ENCODE measurements at places on chromosomes 11 and 22.

DNA sequence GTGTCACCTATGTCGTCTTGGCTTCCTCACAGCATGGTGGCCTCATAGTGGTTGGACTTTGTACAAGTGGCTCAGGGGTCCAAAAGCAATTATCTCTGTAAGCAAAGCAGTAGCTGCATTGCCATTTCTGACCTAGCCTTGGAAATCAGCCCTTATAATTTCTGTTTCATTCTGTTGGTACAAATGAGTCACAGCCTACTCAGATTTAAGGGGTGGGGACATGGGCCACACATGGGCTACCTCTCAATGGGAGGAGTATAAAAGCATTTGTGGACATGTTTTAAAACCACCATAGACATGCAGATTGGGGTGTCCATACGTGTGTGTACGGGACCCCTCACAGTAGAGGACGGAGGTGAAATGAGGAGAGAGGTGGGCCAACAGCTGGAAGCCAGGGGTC lies 41.6 kb downstream of the CHRDL2 start:
- DNase-seq, result no peak

DNA sequence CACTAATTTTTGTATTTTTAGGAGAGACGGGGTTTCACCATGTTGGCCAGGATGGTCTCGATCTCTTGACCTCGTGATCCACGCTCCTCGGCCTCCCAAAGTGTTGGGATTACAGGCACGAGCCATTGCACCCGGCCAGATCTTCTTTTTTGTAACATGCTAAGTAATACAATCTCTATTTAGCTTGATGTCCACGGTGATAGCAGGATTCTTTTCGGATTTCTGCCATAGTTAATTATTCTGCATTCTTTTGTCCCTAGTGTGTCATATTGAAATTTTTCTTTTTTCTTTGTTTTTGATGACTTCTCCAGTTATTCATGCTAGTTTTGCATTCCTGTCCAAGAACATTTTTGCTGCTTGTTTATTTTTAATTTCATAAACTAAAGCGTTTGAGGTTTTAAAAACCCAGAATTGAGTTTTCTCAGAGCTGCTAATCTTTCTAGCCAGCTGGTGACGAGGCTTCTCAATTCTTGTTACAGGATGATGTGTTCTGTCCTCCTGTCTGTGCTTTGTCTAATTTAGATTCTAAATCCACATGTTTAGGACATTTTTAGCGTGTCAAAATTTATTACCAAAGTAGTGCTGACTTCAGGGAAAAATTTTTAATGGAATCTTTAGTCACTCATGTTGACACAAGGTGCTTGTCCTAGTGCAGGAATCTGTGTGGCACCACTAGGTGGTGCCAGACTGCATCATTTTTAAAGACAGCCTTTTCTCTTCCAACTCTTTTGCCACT lies 21.8 kb downstream of the NF2 start:
- DNase-seq, result no peak

GRCh38 chr11:85826116-85826855 lies 15.3 kb upstream of the SYTL2 start:
- DNase-seq, result no peak

- no peak for DNase-seq
Measured at GRCh38 chr11:61007383-61007955, 36.0 kb downstream of the CD6 start.

DNA sequence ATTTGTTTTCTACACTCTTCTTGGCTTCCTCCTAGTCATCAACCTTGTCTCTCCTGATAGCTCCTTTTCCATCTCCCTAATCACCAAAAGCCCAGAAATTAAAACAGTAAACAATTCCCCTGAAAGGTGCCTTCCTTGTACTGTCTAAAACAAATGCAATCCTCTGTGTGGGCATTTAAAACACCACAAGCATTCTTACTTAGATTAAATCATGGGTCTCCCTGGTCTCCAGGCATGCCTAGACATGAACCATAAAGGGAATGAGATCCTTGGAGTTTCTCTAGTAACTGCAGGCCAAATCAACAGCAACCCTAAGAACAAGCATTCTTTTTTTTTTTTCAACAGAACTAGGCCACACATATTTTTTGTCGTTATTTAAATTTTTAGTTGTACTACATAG lies 1.9 kb downstream of the BTG4 start:
- DNase-seq, result no peak

GRCh38 chr11:35540526-35540925 lies 15.1 kb upstream of the PAMR1 start:
- no peak for DNase-seq

DNA sequence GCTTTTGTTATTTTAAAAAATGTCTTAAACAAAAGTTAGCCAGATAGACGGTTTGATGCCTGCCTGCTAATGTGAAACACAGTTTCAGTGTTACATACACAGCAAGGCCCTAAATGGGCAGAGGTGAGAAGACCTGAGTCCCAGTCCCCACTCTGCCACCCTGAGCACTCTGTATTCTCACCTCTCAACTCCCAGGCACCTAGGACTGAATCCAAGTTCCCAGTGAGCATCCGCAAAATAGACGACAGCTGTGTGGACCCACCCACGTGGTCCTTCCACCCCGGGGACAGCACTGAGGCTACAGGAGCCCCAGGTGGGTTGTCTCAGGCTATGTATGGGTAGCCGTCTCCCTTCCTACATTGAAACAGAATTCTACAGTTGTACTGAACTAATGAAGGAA lies 111.5 kb downstream of the RPL27A start:
- DNase-seq, result no peak

GRCh38 chr22:46862418-46863324 lies 100.2 kb downstream of the TBC1D22A start:
- no peak for DNase-seq

DNA sequence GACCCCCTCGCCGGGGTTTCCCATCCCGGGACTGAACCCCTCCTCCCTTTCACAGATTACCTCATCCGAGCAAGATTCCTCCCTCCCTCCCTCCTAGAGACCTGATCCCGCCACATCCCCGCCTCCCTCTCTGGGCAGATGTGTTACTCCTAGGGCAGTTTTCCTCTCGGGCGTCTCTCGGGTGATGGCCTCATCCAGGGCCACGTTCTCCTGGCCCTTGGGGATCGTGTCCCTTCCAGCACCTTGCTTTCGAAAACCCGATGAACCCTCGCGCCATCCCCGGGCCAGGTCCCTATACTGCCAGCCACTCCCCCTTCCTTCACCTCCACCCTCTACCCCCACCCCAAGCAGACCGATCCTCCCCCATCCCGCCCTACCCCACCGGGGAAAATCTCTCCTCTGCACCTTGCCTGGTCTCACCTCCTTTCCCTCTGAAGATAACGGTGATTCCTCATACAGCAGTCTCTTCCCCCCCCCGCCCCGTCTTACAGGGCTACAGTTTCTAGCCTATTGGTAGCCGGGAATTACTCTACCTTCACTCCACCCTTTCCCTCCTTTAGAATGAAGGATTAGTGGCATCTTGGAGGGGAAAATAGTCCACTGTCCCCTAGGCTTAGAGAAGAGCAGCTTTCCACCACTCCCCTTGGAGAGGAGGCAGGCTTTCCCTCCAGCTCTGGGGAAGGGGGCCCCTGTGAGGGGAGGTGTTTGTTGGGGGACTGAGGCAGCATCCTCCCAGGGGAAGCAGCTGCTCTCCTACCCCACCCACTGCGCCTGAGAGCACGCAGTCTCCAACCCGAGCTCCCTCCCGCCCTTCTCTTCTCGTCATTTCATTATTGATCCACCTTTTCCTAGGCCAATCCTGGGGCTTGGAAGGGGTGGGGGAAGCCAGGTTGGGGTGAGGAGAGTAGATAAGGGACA lies 1.2 kb downstream of the KMT2A start:
- peak; percentile 8 for DNase-seq

DNA sequence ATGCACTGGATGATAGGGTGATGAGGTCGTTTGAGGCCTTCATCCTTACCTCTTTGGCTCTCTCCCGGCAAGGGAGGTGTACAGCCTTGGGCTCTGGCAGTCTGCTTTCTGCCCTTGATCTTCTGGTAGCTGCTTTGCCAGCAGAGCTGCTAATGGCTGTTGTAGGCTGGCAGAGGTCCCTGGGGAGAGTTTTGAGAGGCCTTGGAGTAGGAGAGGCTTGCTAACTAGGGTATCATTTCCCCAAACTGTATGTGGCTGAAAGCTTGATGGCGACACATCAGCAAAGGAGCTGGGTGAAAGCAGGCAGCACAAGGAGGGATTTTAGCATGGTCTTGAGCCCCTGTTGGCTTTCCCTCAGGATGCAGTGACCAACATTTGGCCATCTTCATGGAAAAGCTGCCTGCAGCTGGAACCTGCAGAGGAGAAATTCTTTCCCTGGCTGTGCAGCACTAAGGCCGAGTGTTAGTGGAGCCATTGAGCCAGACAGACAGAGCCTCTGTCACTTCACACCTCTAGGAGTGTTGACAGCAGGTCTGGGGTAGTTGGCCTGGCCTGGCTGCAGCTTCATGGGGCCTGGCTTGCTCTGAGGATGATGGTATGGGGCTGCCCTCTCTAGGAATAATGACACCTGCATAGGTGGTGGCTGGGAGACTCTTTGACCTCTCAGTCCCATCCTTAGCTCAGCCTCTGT lies 3.5 kb upstream of the AMPD3 start:
- DNase-seq, result no peak

DNA sequence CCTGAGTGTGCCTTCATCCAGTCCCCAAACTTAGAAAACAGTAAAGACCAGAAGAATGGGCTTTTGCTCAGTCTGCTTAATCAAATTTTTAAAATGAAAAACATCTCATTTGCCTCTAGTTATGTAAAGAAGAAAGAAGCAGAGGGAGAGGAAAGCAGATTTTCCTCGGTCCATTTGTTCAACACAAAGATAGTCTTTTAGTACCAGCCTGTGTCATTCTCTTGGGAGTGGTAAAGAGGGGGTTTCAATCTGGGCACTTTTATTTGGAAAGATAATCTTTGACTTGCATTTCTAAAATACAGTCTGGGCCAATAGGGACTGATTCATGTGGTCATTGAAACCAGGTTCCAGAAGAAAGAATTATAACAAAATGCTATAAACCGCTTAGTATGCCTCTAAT lies 29.5 kb downstream of the KREMEN1 start:
- no peak for DNase-seq

- no peak for DNase-seq
Measured at GRCh38 chr22:37234736-37235711, 9.0 kb downstream of the RAC2 start.

DNA sequence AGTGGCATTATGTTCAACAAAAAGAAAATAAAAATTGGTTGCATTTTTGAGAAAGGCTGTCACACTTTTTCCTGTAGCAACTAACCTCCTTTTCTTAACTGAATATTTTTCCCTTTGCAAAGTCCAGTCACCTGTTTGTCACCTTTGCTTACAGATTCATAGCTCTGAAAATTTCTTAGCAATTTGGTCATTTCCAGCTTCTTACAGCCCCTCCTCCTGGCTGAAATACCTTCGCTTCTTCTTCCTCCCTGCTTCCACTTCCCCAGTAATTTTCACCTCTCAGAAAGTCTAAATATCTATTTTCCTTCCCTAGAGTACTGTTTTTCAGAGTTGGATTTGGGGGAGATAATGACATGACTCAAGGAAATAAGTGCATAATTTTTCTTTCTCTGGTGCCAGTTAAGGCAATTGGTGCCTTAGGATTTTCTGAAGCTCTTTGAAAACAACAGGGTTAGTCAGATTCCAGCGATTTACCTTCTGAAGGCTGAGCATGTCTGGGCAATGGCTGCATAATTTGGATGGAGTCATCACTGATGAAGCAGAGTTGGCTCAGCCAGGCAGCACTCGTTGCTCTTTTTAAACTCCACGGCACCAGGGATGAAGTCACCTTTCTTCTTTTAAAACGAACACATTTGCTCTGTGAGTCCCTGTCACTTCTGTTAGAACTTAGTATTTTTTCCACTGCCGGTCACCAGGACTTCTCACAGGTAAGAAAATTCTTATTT lies 62.1 kb upstream of the AMOTL1 start:
- no peak for DNase-seq

GRCh38 chr22:49077036-49077393 lies 750.7 kb downstream of the BRD1 start:
- DNase-seq, result no peak

Data from stimulated activated CD8-positive, alpha-beta memory T cell treated with anti-CD3 and anti-CD28 coated beads, Interleukin-15, amount 100 ng/mL, for 4 hours (primary cell).